ENCODE measurements at places on chromosomes 6 and 20.
A peak's percentile ranks its signal among the peaks of the same experiment; 100 is the strongest.

DNA sequence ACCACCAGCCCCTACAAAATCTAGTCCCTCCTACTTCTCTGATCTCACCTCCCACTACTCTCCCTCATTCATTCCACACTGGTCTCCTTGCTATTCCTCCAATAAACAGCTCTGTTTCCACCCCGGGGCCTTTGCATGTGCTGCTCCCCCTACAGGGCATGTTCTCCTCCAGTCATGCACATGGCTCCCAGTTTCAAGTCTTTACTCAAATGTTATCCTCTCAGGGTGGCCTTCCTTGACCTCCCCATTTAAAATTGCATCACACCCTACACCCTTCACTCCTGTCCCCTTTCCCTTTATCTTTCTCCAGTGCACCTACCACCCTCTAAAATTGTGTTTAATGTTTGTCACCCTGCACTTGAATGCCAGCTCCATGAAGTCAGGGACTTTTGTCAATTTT is 174.5 kb downstream of the MRPL14 start:
- no peak for DNase-seq

GRCh38 chr6:29976588-29977424 is 34.5 kb downstream of the HLA-A start:
- DNase-seq = peak; percentile 26

DNA sequence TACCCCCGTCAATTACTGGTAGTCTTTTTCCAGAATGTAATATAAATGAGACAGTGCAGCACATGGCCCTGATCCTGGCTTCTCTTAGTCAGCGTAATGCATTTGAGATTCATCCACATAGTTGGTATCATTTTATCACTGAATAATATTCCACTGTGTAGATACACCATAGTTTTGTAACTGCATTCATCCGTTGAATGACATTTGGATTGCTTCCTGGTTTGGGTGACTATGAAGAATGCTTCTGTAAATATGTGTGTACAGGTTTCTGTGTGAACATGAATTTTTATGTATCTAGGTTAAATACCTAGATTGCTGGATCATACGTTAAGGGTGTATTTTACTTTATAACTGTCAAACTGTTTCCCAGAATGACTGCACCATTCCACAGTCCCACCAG is 62.6 kb upstream of the STMND1 start:
- DNase-seq = no peak

DNA sequence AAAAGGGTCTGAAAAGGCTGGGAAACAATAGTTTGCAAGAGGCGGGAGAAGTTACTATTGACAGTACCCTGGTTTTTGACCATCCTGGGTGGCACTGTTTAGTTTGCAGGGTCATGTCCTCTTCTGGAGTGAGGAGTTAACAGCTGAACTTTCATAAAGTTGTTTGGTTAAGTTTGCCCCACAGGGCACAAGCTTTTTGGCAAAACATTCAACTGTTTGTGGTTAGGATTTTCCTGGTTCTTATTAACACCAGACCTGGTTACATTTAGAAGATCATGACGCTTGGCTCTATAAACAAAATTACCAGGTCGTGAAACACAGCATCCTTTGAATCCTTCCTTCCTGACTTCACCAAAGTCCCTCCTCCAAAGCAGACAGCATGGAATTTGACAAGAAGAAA is 106.1 kb downstream of the RIN2 start:
- no peak for DNase-seq

GRCh38 chr6:128598571-128598970 is 78.2 kb upstream of the PTPRK start:
- no peak for DNase-seq

GRCh38 chr6:166463359-166464067 is 80.8 kb upstream of the MPC1 start:
- no peak for DNase-seq

GRCh38 chr6:29294499-29294914 is 7.0 kb upstream of the OR14J1 start:
- DNase-seq = no peak

DNA sequence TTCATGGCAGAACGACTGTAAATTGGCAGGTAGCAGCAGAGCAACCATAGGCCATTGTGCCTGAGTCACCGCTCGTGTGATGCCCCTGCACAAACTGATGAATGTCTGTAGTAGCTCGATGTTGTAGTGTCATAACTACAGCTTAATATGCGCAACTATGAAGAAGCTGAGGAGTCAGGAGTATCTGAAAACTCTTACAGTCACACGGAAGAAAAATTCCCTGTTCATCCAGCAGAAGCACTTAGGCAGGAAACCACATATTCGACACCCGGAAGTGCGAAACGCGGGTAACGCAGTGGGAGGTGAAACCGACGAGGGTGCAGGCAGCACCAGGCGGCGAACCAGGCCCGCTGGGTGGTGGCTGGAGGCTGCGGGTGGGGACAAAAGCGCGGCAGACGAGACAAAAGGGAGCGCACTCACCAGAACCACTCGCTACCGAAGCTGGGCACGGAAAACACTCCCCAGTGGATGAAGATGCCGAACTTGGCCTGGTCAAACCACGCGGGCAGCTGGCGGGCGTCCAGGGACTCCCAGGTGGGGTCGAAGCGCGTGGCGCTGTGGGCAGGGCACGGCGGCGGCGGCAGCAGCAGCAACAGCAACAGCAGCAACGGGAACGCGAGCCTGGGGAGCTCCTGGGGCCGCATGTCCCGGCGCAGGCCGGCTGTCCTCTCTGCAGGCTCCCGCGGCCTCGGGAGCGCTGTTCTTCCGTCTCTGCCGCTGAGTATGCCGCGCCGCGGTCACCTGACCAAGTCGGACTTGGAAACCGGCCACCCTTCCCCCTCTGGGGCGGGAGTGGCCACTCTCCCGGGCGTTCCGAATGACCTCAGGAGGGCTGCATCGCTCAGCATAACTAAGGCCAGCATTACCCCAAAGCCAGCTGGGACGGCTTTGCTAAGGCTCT is at the start of gene FUCA2:
Gene FUCA2 (minus strand): TSS at position 730 of the 901 bp plus-strand sequence. CDS start 86 bp downstream, at position 644.
- no peak for DNase-seq

GRCh38 chr6:27814665-27815424 is 97.4 kb downstream of the OR2B2 start:
- no peak for DNase-seq

DNA sequence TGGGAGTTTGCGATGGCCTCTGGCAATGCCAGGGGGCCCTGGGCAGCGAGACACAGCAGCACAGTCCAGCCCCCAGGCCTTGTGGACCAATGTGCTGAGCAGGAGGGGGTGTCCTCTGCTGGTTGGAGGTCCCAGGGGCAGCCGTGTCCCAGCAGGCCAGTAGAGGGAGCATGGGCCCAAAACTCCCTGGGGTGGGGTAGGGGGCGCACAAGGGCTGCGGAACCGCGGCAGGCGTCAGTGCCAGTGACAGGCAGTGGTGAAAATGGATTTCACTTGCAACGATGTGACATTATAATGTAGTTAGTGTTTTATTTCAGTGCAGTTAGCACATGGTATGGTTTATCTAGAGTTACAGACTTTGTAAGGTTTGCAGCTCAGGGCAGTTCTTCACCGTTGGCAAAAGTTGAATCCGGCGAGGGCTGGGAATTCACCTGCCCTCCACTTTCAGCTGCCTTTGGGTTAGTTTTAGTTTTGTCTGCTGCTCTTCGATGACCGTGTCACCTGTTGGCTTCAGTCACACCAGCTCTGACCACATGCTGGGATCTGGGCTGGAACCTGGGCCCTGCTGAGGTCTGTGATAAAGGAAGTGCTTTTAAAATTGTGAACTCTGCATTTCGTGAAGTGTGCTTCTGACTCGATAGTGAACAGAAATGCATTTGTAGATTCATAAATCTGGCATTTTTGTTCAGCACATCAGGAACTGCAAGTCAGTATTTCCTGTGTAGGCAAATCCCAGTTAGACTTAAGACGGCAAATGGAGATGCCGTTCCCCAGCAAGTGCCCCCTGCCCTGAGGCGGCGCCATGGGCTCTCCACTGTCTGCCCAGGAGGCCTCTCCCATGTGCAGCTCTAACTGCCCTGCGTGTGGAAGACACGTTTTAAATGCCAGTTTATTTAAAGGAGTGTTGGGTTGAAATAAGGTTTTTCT is 46.8 kb downstream of the PYGB start:
- no peak for DNase-seq

DNA sequence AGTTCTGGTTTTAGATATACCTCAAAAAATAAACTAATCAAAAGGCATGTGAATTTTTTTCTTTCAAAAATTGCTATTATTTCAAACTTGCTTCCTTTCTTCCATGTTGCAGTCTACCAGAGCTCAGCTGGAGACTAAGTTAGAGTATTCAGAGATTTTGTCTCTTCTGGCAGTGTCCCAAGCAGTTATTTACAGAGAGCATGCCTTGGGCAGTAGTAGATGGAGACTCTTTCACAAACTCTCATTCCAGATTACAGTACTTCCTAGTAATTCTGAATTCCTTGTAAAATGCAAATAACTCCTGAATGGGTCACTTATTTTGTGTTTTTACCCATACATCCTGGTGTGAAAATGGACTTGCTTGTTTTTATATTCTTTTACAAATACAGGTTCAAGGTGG is 703.4 kb downstream of the EPHA7 start:
- DNase-seq = no peak

DNA sequence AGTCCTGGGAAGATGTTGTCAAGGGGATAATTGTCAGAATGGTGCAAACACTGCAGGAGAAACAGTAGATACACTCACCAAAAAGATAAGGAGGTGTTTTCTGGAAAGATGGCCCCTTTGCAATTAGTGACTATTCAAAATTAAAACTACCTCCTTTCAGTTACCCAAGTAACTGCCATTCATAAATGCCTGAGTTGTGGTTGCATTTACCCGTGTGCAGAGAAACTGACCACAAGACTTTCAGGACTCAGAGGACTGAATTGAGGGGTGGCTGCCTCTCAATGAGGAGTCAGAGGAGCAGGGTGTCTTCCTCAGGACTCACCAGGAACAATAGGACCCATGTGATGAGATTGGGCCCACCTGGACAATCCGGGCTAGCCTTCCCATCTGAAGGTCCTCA is 39.0 kb downstream of the GCM1 start:
- no peak for DNase-seq

GRCh38 chr6:112214739-112215269 is 39.6 kb downstream of the LAMA4 start:
- DNase-seq = no peak

DNA sequence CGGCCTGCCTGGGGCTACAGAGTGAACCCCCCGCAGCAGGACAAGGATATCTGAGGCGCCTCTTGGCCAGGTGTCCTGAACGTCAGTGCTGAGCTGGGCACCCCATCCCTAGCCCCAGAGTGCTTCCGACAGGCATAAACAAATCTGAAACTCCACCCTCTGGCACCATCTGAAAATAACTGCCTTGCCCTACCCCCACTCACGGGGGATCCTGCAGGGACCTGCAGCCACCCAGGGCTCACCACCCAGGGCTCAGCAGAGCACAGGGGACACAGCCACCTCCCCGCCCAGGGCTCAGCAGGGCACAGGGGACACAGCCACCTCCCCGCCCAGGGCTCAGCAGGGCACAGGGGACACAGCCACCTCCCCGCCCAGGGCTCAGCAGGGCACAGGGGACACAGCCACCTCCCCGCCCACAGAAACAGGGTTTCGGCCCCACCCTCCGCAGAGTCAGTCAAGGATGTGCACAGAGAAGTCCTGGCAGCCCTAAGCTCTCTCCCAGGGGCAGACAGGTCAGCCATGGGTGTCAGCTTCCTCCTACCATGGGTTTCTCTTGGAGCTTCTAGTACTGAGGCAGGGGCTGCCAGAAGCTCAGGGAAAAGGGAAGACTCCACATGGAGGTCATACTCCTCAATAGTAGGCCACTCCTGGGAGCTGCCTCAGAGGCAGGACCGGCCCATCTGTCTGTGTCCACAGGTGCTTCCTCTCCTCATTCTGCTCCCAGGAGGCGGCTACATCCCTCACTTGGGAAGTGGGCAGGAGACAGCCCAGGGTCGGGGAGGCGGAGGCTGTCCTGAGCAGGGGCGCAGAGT is 4.6 kb downstream of the UCKL1 start:
- no peak for DNase-seq

DNA sequence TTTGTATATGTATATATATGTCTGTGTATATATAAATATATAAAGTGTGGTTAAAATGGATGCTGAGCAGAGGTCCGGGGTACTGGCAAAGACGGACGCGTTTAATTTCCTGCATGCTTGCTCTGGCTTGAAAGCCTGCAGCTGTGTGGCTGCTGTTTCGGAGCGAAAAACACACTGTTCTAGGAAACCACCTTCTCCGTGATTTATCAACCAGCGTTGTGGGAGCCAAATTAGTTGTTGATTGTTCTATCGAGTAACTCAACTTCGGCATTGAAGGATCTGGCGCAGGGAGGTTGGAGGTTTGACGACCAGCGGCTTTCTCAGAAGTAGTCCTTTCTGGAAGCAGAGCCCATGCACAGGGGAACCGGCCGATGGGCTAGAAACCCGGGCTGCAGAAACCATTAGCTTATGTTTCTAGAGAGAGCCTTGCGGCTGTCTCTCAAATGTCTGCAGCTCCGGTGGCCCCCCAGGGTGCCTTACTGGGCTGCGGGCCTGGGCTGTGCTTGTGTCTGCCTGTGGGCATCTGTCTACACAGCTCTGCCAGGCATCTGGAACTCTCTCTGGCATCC is 81.8 kb downstream of the EDN3 start:
- DNase-seq = no peak

- no peak for DNase-seq
These were observed 50.0 kb downstream of the ISM1 start for GRCh38 chr20:13271098-13271497.

DNA sequence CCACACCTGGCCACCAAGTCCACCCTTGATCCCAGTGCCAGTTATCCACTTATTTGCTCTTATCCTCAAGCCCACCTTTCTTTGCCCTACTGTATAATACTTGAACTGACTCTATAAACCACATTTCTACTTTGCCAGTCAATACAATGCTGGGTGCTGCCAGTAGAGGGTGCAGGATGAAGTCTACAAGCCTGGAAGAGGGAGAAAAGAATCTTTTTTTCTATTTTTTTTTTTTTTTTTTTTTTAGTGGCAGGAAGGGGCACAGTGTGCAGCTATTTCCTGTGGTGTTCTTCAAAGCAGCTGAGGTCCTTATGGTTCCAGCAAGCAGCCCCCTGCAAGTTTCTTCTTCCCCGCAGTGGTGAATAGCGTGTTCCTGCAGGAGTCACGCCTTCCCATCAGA is 22.2 kb upstream of the GABRR1 start:
- DNase-seq = no peak

DNA sequence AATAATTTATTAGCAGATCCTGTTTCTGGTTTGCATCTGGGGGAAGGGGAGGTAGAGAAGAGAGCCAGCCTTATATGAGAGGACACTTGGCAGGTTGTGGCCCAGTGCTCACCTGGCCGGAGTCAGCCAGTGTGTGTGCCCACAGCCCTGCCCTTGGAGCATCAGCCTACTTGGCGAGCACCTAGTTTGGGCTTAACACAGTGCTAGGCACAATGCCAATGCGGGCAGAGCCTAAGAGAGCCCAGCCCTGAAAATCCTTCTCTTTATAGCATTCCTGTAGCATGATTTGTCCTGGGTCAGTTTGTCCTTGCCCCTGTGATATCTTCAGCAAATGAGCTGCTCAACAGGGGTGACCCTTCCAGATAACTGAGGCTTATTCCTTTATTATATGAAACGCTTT is 73.0 kb downstream of the SLX4IP start:
- DNase-seq = no peak

- DNase-seq = no peak
These were observed 51.5 kb upstream of the MTHFD1L start for GRCh38 chr6:150813993-150814359.

All from NCI-H524 treated with DMSO at 0.1 percent for 48 hours (cell line).